Natural killer cell treated with Interleukin-12 subunit alpha and Interleukin-12 subunit beta and Interleukin-15 and Interleukin-18, amount 100 ng/mL, for 72 hours (primary cell): ENCODE measurements at places on chromosomes 13 and 19. TPM values are rescaled to one million over a fixed set of nuclear protein-coding genes. Genes with fewer than 3 reads are reported as not detected.
A peak's percentile ranks its signal among the peaks of the same experiment; 100 is the strongest.

DNA sequence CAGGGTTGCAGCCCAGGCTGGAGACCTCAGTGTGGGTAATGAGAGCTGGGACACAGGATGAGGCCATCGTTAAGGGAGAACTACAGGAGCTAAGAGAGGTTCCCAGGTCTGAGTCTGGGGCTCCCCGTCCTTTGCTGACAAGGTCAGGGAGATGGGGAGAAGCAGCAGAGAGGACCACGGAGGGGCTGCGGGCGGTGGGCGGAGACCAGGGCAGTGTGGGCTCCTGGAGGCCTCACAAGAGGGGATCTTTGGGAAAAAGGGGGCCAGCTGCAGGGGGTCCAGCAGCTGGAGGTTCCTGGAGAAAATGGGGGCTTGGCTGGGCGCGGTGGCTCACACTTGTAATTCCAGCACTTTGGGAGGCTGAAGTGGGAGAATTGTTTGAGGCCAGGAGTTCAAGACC lies 16.0 kb downstream of the RFX1 start:
- peak overlapping the region; percentile 42 for H3K27ac ChIP-seq
- H3K4me1 ChIP-seq, result peaks cover 23% of the 10 kb centered on the region
- H3K4me3 ChIP-seq, result no peak overlapping the region
- no peak for DNase-seq

GRCh38 chr19:10776900-10777650 lies 58.9 kb downstream of the TMED1 start:
- no peak for DNase-seq
- peaks cover 12% of the 10 kb centered on the region for H3K4me1 ChIP-seq
- no peak overlapping the region for H3K27ac ChIP-seq
- peaks cover 6% of the 10 kb centered on the region for H3K36me3 ChIP-seq

- peaks cover 53% of the 10 kb centered on the region for H3K4me1 ChIP-seq
- H3K4me3 ChIP-seq, result peak within 1 kb of the TSS; percentile 98
- no peaks in the 10 kb centered on the region for H3K27me3 ChIP-seq
- peaks cover 31% of the 10 kb centered on the region for H3K36me3 ChIP-seq
- DNase-seq, result peak; percentile 97
Measured at GRCh38 chr19:35717665-35718344, at the start of gene KMT2B. Gene KMT2B, plus strand, starts transcription at chr19:35718003. Its CDS starts 16 bp downstream, at chr19:35718019.

GRCh38 chr13:73531014-73531413 lies 472.2 kb downstream of the KLF5 start:
- DNase-seq, result no peak
- H3K27ac ChIP-seq, result no peak overlapping the region
- no peak overlapping the region for H3K4me3 ChIP-seq
- H3K36me3 ChIP-seq, result no peaks in the 10 kb centered on the region

DNA sequence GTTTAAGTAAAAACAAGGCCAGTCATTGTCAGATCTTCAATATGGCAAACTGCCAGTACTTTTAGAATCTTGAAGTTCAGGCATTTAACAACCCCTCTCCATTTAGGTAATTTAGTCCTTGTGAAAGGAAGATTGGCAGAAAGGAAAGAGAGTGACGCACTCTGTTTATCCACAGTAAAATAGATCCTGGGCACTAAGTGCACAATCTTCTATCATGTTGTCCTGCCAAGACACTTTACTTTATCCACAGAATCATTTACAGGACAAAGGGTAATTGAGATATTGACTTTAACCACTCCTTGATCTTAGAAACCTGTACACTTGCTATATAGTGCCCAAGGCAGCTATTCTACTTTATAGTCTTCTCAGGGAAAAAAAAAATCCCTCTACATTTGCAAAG lies 786.4 kb upstream of the SLITRK1 start:
- no peaks in the 10 kb centered on the region for H3K27me3 ChIP-seq
- no peak for DNase-seq
- H3K4me1 ChIP-seq, result no peaks in the 10 kb centered on the region

DNA sequence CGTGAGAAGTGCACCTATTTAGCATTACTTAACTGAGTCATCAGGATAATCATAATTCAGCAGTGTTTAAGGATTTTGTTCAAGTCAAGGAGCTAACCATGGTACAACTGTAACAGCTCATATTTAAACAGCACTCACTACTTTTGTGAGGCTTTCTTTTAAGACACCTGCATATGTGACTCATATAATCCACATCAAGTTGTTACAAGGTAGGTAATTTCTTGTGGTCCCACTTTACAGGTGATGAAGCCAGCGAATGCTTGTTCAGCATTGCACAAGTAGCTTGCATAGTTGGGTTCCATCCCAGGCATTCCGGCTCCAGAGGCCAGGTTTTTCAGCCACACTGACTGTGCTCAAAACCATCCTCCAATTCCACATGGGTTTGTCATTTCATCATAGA lies 569.2 kb downstream of the MYO16 start:
- no peak for DNase-seq
- H3K4me3 ChIP-seq, result no peak overlapping the region

GRCh38 chr19:17687857-17688784 lies at the start of gene UNC13A:
Gene UNC13A, minus strand, starts transcription at chr19:17688354. Its CDS starts 155 bp downstream, at chr19:17688199.
- peaks cover 29% of the 10 kb centered on the region for H3K27me3 ChIP-seq
- peak within 1 kb of the TSS; percentile 19 for H3K4me3 ChIP-seq
- peaks cover 6% of the 10 kb centered on the region for H3K36me3 ChIP-seq

DNA sequence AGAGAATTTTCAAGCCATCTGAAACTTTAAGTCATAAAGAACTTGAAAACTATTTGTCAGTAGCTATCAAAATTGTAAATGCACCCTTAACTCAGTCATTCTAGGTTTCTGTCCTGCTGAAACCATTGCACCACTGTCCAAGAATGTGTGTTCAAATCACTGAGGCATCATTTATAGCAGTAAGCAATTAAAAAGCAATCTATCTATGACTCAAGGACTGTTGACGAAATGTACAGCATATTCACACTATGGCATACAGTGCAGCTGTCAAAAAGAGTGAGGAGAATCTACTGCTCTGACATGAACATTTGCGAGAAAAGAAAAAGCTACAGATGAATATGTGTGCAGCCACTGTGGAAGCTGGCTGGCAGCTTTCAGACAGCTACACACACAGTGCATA lies 71.2 kb downstream of the ING1 start:
- no peak overlapping the region for H3K4me3 ChIP-seq
- peaks cover 20% of the 10 kb centered on the region for H3K27me3 ChIP-seq
- no peak overlapping the region for H3K27ac ChIP-seq
- no peak for DNase-seq

DNA sequence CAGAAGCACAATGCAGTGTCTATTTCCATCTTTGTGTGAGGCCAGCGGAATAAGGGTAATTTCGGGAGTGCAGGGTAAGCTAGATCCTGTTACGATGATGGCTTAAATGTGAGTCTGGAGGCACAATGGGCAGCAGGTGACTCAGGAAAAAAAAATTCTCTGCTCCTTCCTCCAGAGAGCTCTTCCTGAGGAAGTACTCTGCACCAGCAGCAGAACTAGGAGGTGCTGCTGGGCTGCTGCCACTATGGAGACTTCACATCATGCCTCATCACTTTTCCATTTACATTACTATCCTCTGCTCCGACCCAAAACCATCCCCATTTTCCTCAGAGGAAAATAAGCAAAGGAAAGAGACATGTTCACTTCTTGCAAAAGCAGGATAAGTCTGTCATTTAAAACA lies 282.0 kb downstream of the DNAJC15 start:
- H3K4me3 ChIP-seq, result no peak overlapping the region
- H3K4me1 ChIP-seq, result peaks cover 4% of the 10 kb centered on the region
- H3K27me3 ChIP-seq, result peaks cover 40% of the 10 kb centered on the region
- H3K36me3 ChIP-seq, result no peaks in the 10 kb centered on the region
- no peak overlapping the region for H3K27ac ChIP-seq

- H3K36me3 ChIP-seq, result peaks cover 4% of the 10 kb centered on the region
- H3K27ac ChIP-seq, result peak within 1 kb of the TSS; percentile 96
- no peaks in the 10 kb centered on the region for H3K4me1 ChIP-seq
- peak within 1 kb of the TSS; percentile 85 for H3K4me3 ChIP-seq
- DNase-seq, result peak; percentile 91
Measured at GRCh38 chr19:17215127-17215971, at the start of gene USE1. Gene USE1, plus strand, starts transcription at chr19:17215357. Its CDS starts 49 bp downstream, at chr19:17215406.

S1PR5 gene
- 5.1 TPM for total RNA-seq

CFAP97D2 gene
- total RNA-seq, result not detected

DNA sequence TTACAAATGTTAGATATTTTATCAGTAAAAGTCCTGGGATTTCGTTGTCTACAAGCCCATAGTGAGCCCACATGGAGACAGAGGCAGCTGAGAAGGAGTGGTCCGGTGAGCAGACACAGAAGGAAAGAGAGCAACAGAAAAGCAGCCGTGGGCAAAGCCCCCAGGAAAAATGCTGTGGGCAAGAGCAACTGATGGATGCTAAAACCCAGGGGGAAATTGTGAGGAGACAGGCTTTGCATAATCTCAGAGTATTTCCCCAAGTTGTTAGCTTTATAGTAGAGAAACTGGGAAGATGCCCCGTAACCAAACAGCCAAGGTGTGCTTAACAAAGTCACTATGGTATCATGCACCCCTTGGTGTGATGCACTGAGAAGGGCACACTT lies 35.1 kb downstream of the GJA3 start:
- H3K4me1 ChIP-seq, result peaks cover 7% of the 10 kb centered on the region
- no peaks in the 10 kb centered on the region for H3K36me3 ChIP-seq
- H3K27ac ChIP-seq, result no peak overlapping the region
- no peak for DNase-seq

DNA sequence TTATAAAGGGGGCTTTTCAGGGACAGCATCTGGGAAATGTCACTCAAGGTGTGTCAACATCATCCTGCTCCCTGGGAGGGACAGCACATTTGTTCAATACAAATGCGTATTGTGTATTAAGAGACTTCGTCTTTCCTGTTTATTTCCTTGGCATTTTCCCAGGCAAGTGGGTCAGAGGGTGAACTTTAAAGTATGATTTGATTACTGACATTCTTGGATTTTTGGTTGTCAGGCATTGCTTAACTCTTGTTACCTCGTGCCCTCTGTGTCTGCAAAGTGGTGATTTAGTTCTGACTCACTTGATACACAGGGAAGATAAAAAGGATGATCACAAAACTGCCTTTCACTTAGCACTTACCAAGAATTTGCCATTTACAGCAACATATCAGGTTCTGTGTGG lies 292.7 kb downstream of the SUCLA2 start:
- no peak overlapping the region for H3K27ac ChIP-seq
- H3K36me3 ChIP-seq, result no peaks in the 10 kb centered on the region
- no peaks in the 10 kb centered on the region for H3K4me1 ChIP-seq

GRCh38 chr19:32287811-32288227 lies 57.6 kb upstream of the ZNF507 start:
- H3K27me3 ChIP-seq, result peaks cover 16% of the 10 kb centered on the region
- H3K4me3 ChIP-seq, result no peak overlapping the region
- H3K27ac ChIP-seq, result no peak overlapping the region
- H3K36me3 ChIP-seq, result no peaks in the 10 kb centered on the region
- no peak for DNase-seq

- H3K4me3 ChIP-seq, result peak overlapping the region; percentile 94
- H3K36me3 ChIP-seq, result peaks cover 22% of the 10 kb centered on the region
- H3K27me3 ChIP-seq, result peaks cover 3% of the 10 kb centered on the region
- no peak for DNase-seq
Measured at GRCh38 chr19:58544591-58545285, 874 bp downstream of the TRIM28 start.

DNA sequence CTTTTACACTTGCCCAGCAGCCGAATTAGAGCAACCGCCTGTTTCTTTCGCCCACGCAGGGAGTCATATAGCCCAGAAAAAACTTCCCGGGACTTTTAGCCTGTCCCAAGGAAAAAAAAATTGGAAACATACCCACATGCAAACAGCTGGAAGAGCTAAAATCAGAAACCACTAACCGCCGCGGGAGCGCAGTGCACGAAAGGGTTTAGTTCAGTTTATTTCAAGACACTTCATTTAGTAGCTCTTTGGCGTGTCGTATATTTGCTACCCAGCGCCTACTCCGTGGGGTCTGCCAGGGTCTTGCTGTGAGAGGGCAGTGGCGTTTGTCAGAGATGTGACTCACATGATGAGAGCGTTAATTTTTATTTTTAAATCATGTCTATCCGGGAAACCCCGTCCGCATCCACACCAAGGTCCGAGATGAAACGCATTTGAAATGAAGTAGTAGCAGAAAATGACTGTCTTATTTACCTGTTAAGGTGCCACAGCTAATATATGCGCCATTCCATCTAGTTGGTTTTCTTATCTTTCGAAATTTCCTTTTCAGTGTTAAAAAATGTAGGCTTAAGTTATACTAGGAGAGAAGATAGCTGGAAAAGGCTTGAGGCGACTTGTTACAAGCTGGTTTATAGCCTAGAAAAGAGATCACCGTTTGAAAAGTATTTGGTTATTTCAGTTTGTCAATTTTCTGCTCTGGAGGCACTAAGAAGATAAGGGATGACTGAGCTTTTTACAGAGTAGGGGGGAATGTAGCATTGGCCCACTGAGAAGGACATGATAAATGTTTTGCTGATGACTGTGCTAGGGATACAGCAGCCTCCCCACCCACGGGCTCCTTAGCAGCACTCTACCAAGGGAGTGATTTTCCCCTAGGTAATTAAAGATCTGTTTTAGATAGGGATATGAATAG lies 1.7 kb downstream of the KLF5 start:
- H3K27me3 ChIP-seq, result peaks cover 54% of the 10 kb centered on the region
- peak overlapping the region; percentile 68 for H3K4me3 ChIP-seq
- no peaks in the 10 kb centered on the region for H3K36me3 ChIP-seq
- H3K4me1 ChIP-seq, result peaks cover 19% of the 10 kb centered on the region
- H3K27ac ChIP-seq, result no peak overlapping the region

GRCh38 chr13:78239714-78240113 lies 321.1 kb upstream of the EDNRB start:
- no peak overlapping the region for H3K4me3 ChIP-seq
- H3K27me3 ChIP-seq, result no peaks in the 10 kb centered on the region
- H3K27ac ChIP-seq, result no peak overlapping the region
- no peak for DNase-seq
- H3K36me3 ChIP-seq, result no peaks in the 10 kb centered on the region
